ENCODE measurements at places on chromosomes 13 and 19.

DNA sequence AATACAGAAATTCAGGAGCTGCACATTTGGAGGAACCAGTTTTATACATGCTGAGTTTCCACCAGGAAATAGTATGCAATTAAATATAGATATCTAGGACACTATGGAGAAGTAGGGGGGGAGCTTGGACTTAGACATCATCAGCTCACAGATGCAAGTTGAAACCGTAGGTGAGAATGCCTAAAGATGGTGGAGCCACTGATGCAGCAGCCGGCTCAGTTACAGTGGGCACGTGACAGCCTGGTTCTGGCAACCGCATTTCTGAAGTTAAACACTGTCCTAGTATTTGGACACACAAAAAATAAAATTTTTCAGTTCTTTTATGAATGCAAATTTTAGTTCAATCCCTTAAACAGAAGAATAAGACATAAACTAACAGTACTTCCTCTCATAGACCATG is 91.5 kb upstream of the FRY start:
- DNase-seq, result no peak

DNA sequence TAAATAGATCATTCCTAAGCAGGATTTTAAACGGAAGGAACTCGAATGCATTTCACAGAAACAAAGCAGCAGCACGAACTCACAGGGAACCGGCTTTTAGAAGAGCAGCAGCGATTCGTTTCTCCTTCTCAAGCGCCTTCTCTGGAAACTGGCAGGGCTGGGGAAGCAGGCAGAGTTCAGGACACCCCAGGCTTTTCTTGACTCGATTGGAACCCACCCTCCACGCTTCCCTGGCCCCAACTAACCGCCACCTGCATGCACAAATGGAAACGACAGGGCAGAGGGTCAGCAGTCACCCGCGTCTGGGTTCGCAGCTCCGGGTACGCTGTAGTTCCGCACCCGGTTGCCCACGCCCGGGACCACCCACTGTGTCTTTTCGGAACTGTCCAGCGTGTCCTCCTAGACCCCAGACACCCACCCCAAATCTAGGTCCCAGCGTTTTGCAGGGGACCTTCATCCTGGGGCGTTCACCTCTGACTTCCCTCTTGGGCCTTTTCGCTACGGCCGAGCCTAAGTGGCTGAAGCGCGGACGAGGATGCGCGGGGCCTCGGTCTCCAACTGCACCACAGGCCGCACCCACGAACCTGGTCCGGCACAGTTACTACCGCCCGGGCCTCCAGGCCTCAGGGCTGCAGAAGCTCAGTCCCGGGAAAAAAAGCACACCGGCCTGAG is 500 bp downstream of the ZFP30 start:
- DNase-seq, result peak; percentile 42

DNA sequence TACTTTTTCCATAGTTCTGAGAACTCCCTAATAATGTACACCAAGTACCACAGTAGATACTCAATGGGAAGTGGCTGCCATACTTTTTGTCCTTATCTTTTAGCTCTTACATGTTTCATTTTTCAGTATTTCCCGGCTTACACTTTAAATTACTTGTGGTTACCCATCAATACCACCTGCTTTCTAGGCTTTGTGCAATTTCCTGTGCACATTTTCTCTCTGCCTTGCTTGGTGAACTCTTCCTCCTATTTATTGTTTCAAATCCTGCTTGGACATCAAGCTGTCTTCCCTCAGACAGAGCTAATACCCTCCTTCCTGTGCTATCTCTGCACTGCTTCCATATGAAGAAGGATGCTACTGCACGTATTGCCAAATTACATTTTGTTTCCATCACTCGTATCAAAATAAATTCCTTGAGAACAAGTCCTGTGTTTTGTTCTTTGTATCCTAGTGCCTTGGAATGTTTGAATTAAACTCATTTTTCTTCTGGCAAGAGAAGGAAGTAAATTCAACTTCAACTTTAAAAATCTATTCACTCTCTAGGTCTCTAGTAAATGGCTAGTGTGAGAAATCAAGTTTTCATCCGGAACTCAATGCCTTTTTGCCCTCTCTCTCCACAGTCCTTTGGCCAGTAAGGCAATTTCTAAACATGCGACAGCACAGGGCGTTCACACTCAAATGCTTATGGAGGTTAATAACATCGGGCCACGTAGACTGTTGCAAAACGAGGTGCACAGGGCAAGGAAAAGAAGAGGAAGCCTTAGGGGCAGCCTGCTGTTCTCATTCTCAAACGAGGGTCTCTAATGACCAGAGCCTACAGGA is 5.6 kb downstream of the ZAR1L start:
- DNase-seq, result no peak

DNA sequence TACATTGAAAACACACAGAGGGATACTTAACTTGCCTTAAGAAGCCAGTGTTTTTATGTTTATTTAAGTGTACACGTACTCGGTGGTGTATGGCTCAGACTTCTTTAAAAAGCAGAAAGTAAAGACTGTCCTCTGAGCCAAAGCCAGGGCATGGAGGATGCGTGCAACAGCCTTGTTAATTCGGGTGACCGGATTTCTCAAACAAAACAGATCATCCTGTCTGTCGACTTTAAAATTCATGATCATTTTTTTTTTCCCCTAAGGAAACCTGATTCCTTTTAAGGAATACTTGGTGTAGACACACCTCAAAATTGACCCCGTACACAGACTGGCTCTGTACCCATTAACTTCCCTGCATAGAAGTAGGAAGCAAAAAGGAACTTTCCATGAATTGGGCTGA is 124.7 kb upstream of the RNF113B start:
- no peak for DNase-seq

- no peak for DNase-seq
These were observed 397.8 kb downstream of the SLITRK5 start for GRCh38 chr13:88068975-88069374.

DNA sequence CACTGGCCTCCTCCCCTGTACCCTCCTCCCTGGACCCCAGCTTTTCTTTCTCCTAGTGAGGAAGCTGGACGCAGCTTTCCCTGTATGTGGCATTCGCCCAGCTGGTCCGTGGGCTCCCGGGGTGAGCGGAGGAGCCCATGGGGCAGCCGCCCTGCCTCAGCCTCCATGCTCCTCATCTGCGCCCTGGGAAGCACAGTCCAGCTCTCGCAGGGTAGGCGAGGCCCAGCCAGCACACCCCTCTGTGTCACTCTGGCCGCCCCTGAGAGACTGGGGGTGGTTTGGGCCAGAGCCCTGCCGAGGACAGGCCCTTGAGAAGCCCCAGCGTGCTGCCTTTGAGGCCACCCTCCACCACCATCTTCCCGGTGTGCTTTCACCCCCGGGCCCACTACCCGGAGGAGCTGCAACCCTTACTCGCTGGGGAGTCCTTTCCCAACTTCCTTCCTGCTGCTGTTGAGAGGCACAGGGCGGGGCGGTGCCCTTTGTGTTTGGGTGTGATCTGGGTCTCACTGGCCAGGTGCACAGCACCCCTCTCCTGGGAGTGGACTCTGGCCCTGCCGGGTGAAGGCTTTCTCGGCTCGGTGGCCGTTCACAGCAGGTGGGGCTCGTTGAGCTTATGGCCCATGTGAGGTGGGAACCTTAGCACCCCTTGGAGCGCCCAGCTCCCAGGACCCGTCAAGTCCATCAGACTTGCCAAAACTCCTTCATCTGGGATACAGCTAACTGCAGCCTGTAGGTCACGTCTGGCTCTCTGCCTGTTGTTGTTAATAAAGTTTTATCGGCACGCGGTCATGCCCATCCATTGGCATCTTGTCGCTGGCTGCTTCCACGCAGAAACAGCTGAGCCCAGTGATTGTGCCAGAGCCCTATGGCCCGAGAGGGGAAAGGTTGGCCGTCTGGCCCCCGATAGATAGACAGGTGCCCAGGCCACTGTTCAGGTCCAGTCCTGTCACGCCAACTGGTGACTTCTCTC is 3.2 kb downstream of the NCLN start:
- no peak for DNase-seq

- peak; percentile 13 for DNase-seq
These were observed 97.9 kb downstream of the CCNA1 start for GRCh38 chr13:36530050-36530789.

DNA sequence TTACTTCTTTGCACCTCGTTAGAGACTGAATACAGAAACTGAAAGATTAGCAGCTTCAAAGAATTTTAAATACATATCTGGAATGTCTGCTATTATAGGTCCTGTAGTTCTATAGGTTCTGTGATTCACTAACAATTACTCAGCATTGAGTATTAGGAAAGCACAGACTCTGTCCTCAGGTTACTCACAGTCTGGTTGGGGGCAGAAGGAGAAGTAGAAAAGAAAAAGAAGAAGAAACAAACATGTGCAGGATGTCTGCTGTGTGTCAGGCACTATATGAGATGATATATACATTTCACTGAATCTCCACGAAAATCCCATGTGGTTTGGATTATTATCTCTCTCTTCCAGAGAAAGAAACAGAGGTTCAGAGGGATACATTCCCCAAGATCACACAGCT is 40.1 kb downstream of the SERTM1 start:
- no peak for DNase-seq

- DNase-seq, result no peak
These were observed 36.1 kb downstream of the MTUS2 start for GRCh38 chr13:28856287-28856686.

- no peak for DNase-seq
These were observed 664 bp downstream of the IRF3 start for GRCh38 chr19:49665036-49665350.

- DNase-seq, result no peak
These were observed 16.3 kb downstream of the MYO9B start for GRCh38 chr19:17091758-17092333.

DNA sequence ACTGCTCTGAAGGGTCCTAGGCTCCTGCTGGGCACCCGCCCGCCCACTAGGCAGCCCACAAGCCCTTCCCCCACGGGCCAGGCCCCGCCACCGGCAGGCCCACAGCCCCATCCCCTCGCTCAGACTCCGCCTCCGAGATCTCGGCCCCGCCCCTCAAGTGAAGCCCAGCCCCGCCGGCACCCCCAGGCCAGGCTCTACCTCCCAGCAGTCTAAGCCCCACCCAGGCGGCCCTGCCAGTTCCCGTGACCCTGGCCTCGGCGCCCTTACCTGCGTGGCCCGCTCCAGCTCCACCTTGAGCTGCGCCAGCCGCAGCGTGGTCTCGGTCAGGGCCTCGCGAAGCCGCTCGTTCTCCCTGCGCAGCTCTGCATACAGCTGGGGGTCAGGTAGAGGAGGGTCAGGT is 16.3 kb downstream of the EPS8L1 start:
- no peak for DNase-seq

DNA sequence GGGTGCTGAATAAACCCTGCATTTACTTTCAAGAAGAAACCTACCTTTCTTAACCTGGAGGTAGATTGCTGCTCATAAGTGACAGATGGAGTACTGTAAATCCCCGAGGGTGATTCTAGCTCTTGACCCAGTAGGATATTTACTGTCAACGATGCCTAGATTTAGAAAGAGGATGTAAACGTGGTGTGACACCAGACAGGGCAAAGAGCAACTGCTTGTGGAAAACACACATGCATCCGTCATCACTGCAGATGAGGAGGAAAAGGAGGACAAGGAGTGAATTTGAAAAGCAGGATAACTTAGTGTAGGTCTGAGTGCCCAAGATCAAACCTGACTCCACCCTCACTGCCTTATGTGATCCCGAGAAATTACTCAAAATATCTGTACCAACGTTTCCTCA is 9.8 kb upstream of the CLN5 start:
- no peak for DNase-seq

- peak; percentile 26 for DNase-seq
These were observed 175.3 kb downstream of the ZIC5 start for GRCh38 chr13:99796175-99796819.

DNA sequence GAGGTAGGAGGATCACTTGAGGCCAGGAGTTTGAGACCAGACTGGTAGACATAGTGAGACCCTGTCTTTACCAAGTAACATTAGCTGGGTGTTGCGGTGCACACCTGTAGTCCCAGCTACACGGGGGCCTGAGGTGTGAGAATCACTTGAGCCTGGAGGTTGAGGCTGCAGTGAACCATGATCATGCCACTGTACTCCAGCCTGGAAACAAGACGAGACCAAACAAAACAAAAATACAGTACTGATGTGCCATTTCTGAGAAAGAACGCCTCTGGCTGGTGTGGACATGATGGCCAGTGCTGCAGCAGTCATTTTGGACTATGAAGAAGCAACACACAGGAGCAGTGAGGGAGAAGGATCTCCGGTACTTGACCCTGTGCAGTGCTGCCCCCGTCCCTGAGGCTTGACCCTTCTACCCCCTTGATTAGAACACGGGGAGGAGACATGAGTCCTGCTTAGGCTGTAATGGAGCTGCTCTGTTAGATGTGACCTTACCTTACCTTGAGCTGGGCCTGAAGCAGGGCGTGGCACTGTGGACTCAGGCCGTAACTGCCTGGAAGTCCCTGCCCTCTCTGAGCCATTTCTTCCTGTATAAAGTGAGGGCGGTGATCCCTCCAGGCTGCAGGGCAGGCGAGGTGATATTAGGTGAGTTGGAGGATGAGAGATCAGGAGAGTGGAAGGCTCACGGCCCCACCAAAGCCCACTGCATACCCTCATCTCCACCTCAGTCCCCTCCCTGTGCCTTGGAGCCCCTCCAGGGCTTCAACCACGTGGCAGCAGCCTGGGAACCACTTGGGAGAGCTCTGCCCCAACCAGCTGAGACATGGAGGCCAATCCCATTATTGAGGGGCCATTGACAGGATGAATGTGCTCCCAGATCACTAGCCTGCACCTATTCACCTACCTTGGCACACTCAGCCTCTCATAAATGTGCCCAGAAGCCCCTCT is 5.9 kb downstream of the RPL18A start:
- no peak for DNase-seq

DNA sequence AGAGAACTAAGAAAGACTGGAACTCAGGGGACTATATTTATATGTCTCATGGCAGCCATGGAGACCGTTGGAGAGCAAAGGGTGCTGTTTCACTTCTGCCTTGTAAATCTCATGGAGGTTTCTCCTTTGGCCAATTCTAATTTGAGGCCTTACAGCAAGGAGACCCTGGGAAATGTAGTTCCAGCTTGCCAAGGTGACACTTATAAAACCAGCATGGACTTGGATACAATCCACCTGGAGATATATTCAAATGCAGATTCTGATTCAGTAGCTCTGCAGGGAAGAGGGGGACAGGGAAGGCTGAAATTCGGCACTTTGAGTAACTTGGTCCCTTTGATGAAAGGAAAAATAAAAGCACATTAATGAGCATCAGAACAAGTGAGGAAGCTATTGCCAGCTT is 90.0 kb downstream of the OXGR1 start:
- no peak for DNase-seq

- DNase-seq, result no peak
These were observed 60.3 kb downstream of the IRS2 start for GRCh38 chr13:109725995-109726637.
